ENCODE measurements at places on chromosomes 12 and 14. TPM values are rescaled to one million over a fixed set of nuclear protein-coding genes. Genes with fewer than 3 reads are reported as not detected.

- no peak overlapping the region for H3K27ac ChIP-seq
- no peak overlapping the region for H3K4me3 ChIP-seq
- no peaks in the 10 kb centered on the region for H3K36me3 ChIP-seq
Measured at GRCh38 chr12:75020068-75020557, 189.5 kb downstream of the KCNC2 start.

DNA sequence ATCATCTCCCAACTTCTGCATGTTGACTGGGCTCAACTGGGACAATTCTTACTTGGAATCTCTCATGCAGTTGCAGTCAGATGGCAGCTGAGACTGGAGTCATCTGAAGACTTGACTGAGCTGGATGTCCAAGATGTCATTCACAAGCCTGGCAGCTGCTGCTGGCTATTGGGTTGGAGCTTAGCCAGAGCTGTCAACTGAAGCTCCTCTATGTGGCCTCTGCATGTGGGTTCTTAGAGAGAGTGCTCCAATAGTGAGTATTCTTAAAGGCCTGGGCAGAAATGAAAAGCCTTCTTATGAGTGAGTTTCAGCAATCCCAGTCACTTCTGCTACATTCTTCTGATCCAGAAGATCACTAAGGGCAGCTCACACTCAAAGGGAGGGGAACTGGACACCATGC lies 440.9 kb downstream of the LRIG3 start:
- H3K27me3 ChIP-seq = no peaks in the 10 kb centered on the region
- H3K4me3 ChIP-seq = no peak overlapping the region
- no peak overlapping the region for H3K27ac ChIP-seq
- H3K4me1 ChIP-seq = no peaks in the 10 kb centered on the region
- DNase-seq = no peak
- no peaks in the 10 kb centered on the region for H3K36me3 ChIP-seq

DNA sequence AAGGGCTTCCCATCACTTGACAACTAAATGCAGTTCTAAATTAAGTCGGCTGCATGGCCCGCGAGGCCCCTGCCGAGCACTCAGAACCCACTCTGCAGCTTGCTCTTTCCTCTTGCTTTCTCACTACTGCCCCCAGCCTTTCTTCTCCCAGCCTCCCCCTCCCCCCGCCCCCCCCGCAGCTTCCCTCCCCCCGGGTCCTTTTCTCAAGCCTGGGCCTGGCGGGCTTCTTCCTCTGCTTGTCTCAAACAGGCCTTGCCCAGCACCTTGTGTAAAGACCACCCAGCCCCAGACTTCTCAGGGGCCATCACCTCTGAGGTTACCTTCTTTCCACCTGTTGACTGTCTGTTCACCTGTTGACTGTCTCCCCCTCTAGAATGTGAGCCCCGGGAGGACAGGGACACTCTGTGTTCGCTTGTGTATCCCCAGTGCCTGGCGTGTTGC lies 1.1 kb downstream of the CYP46A1 start:
- no peaks in the 10 kb centered on the region for H3K36me3 ChIP-seq
- H3K4me3 ChIP-seq = no peak overlapping the region
- H3K27ac ChIP-seq = no peak overlapping the region
- peaks cover 7% of the 10 kb centered on the region for H3K4me1 ChIP-seq

Gene SPIC
- not detected for total RNA-seq

DNA sequence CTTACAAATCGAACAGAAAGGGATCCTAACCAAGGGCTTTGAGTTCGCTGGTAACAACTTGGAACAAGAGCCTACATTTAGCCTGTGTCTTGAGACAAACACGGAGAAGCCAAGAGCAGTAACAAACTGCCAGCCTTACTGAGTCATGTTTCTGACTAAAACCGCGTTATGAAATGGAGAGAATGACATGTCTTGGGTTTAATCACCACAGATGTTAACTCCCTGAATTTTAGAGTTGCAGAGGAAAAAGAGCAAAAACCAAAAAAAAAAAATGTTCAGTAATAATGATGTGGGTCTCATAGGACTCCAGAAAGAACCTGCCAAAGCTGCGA lies 1.0 kb downstream of the BLTP3B start:
- DNase-seq = peak; percentile 70
- peak overlapping the region; percentile 100 for H3K27ac ChIP-seq
- peaks cover 9% of the 10 kb centered on the region for H3K4me1 ChIP-seq
- peak overlapping the region; percentile 98 for H3K4me3 ChIP-seq
- H3K36me3 ChIP-seq = no peaks in the 10 kb centered on the region
- no peaks in the 10 kb centered on the region for H3K27me3 ChIP-seq

Gene PPP4R4
- total RNA-seq = 3.8 TPM

GRCh38 chr12:44223736-44224135 lies 387.9 kb downstream of the TMEM117 start:
- H3K36me3 ChIP-seq = no peaks in the 10 kb centered on the region
- no peak overlapping the region for H3K27ac ChIP-seq
- no peaks in the 10 kb centered on the region for H3K4me1 ChIP-seq
- DNase-seq = no peak
- no peak overlapping the region for H3K4me3 ChIP-seq

All from hepatocyte (in vitro differentiated cells).